ENCODE measurements at places on chromosomes 16 and 17.

GRCh38 chr16:89605186-89605970, 8.1 kb upstream of the DPEP1 start:
- DNase-seq: no peak

- no peak for DNase-seq
Measured at GRCh38 chr17:35609831-35610230, 22.7 kb downstream of the AP2B1 start.

DNA sequence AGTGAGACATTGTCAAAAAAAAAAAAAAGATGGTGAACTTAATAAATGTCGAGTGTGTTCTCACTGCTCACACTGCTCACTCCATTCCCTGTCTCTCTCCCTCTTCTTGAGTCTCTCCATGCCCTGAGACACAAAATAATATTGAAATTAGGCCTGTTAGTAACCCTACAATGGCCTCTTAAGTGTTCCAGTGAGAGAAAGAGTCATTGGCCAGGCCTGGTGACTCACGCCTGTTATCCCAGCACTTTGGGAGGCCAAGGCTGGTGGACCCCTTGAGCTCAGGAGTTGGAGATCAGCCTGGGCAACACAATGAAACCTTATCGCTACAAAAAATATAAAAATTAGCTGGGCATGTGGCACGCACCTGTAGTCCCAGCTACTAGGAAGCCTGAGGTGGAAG, 16.2 kb upstream of the CSF3 start:
- DNase-seq: no peak

DNA sequence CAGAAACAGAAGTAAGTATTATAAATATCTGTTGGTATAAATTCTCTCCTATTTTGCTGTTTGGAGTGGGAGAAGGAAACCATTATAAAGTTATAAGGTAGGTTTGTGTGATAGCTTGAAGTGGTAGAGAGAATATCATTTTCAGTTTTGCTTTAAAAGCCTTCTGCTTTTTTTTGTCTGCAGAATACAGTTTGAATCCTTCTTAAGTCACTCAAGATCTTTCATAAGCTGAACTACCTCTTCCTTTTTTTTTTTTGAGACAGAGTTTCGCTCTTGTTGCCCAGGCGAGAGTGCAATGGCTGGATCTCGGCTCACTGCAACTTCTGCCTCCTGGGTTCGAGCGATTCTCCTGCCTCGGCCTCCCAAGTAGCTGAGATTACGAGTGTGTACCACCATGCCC, 9.0 kb downstream of the ATAD5 start:
- DNase-seq: no peak

DNA sequence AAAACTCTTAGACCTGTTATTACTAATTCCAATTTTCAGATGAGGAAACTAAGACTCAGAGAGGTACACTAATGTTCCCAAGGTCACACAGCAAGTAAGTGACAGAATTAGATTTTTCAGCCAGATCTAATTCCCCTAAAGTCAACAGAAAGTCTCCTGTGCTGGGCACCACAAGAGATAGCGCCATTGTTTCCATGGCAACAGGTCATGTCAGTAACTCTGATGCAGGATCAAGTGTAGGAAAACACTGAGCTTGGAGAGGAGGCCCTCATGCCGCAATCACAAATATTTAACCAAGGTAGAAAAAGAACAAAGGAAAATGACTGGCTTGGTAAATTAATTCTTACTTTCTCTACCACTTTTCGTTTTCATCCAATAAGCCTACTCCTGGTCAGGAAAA, 166.0 kb upstream of the CDH13 start:
- no peak for DNase-seq

GRCh38 chr17:80749611-80750010, 205.0 kb downstream of the RPTOR start:
- DNase-seq: no peak

DNA sequence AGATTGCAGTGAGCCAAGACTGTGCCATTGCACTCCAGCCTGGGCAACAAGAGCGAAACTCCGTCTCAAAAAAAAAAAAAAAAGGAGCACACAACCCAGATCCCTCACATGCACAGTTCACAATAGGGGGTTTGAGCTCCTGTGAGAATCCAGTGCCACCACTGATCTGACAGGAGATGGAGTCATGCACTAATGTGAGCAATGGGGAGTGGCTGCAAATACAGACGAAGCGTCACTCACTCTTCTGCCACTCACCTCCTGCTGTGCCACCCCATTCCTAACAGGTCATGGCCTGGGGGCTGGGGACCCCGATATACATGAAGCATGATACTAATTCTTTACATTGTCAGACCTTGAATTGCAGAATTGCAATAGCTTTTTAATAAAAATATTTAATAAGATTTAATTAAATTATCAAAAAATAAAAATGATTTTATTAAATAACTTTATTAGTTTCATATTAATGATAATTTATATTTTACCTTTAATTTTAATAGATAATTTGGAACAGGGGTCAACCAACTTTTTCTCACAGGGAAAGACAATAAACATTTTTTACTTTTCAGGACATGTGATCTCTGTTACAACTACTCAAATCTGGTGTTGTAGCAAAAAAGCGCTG, 171.4 kb downstream of the COPRS start:
- no peak for DNase-seq

DNA sequence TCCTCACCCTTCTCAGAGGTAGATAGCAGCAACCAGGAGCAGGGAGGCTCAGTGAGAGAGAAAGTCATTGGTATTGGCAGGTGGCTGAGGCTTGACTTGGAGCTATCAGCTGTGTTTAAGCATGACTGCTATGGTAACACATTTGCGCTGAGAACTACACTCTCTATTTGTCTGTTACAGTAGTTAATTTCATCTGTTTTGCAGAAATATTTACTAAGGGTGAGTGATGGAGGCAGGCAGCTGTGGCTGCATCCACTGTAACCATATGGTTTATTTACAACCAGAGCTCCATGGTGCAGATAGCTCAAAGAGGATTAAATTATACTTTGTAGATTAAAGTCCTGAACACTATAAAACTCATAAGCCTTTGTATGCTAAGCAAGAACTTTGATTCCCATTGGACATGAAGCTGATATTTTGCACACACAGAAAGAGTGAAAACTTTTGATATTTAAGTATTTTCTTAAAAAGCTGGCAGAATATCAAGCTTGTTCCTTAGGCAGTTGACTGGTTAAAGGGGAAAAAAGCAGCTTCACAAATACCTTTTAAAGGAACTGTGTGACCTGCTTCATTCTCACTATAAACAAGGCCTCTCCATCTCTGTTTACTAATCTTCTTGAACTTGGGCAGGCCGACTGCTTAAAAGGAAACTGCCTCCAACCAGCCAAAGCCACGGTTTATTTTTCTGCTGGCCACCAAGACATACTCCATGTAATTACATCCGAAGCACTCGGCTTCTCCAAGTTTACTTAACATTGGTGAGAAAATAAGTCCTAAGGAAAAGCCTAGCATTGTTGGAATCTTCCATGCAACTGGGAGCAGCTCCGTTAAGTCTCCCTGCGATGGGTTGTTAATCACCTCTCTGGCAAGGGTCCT, 299.8 kb upstream of the ZFHX3 start:
- no peak for DNase-seq

- DNase-seq: no peak
Measured at GRCh38 chr16:30894540-30895368, 877 bp upstream of the BCL7C start.

GRCh38 chr16:72946474-72947194, 101.3 kb downstream of the ZFHX3 start:
- no peak for DNase-seq
